M059J (cell line): ENCODE measurements at places on chromosomes 3 and 15.

- no peak for DNase-seq
Observed at GRCh38 chr15:58486062-58486461, 54.3 kb downstream of the LIPC start.

- no peak for DNase-seq
Observed at GRCh38 chr3:31861826-31862225, 119.2 kb downstream of the OSBPL10 start.

GRCh38 chr3:100103558-100104441 is 10.5 kb downstream of the FILIP1L start:
- peak; percentile 100 for DNase-seq

- DNase-seq: peak; percentile 20
Observed at GRCh38 chr3:142148044-142148791, 1.1 kb downstream of the TFDP2 start.

DNA sequence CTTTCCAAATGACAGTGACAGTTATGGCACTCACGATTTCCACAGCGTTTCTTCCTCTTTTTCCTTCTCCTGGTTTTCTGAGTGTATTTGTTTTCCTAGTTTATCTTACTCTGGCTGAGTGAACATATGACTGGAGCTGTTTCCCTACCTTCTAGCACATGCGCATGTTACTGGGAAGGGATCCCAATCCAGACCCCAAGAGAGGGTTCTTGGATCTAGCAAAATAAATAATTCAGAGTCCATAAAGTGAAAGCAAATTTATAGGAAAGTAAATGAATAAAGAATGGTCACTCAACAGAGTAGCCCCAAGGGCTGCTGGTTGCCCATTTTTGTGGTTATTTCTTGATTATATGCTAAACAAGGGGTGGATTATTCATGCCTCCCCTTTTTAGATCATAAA is 23.8 kb downstream of the METTL6 start:
- DNase-seq: no peak

- peak; percentile 25 for DNase-seq
Observed at GRCh38 chr3:44983484-44983941, 7.5 kb downstream of the EXOSC7 start.

GRCh38 chr15:43441316-43441715 is 51.6 kb downstream of the TP53BP1 start:
- DNase-seq: peak; percentile 72

GRCh38 chr15:91853948-91854638 is 585 bp downstream of the SLCO3A1 start:
- peak; percentile 49 for DNase-seq

GRCh38 chr15:77024273-77025082 is 29.6 kb downstream of the PSTPIP1 start:
- peak; percentile 32 for DNase-seq

DNA sequence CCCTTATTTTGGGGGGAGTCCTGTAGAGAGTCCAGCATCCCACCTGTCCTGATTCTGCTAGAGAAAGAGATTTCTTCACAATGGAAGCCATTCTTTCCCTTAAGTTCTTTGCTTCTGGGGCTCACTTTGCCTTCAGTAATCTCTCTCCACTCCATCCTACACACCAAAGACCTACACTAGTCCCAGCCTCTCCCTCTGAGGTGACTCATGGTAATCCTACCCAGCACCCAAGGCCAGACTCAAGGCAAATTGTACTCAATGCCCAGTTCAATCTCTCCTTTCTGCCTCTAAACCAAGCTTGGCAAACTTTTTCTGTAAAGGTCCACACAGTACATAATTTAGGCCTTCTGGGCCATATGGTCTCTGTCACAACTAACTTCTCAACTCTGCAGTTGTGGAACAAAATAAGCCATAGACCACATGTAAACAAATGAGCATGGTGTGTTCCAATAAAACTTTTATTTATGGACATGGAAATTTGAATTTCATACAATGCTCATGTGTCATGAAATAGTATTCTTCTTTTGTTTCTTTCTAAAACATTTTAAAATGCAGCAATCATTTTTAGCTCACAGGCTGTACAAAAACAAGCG is 72.5 kb downstream of the MRPL46 start:
- no peak for DNase-seq

- DNase-seq: peak; percentile 60
Observed at GRCh38 chr3:108250626-108251025, 28.4 kb upstream of the IFT57 start.

- DNase-seq: peak; percentile 69
Observed at GRCh38 chr15:68469162-68470048, 37.4 kb upstream of the ITGA11 start.

DNA sequence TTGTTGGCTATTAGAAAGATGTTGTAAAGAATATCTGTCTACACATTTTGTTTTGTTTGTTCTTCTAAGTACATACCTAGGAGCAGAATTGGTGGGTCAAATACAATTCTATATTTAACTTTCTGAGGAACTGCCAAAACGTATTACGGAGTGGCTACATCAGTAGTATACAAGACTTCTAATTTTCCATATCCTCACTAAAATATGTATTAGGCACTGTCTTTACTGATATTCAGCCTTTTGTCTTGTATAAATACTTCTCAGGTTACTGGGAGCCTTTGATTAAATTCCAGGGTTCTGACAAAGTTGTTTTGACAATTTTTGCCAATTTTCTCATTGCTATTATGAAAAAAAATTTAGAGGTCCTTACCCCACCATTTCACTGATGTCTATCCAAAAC is 146.7 kb downstream of the NR2E3 start:
- DNase-seq: no peak

DNA sequence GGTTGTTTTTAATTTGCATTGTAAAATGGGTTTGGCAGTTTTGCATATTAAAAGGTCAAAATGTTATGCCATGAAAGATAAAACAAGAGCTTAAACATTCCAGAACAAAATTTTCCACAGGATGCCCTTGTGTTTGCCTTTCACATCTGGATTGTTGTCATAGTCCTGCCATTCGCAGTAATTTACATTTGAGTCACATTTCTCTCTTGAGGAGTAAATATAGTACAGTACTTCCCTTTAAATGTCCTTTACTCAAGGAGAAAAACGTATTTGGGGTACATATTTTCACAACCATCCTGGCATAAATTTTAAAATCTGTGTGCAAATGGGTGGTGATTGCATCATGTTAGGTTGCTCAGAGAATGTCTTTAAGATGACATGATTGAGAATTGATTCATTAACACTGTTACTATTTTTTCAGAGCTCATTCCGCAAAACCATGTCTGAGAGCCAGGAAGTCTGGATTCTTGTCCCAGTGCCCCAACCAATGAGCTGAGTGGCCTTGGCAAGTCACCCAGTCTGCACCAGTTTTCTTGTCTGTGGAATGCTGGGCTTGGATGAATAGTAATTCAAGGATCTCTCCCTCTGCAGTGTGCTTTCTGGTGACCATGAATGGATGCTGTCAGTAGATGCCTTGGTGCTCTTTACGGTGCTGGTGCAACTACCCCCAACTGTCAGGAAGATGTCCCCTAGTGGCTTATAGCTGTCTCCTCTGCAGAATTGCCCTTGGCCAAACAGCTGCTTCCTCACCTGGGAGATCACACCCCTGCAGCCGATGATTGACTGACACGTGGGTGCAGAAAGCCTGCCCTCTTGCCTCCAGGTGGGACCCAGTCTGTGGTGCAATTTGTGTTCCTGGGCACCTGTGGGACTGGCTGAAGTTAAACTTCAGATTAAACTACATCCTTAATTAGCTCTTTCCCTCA is 43.0 kb downstream of the ABHD5 start:
- DNase-seq: peak; percentile 68

DNA sequence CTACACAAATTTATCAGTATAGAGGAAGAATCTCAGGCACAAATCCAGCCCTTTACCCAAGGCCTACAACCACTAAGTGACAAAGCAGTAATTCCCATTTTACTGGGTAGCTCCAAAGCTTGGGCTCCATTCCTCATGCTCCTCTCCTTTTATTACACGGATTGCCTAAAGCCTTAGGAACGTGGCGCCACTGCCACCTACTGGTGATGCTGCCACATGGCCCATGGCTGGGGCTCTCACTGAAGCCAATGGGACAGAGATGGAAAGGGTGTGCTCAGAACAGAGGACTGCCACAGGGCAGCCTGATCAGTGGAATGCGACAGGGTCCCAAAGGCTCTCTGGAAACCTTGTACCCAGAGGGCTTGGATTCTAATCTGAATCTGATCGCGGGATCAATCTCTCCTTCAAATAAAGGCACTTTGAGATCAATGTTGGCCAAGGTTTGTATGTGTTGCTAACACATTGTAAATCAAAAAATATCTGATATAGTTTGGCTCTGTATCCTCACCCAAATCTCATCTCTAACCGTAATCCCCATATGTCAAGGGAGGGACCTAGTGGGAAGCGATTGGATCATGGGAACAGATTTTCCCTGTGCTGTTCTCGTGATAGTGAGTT is 33.5 kb upstream of the LYZL4 start:
- peak; percentile 60 for DNase-seq

GRCh38 chr3:170044271-170044670 is 6.5 kb downstream of the GPR160 start:
- no peak for DNase-seq

DNA sequence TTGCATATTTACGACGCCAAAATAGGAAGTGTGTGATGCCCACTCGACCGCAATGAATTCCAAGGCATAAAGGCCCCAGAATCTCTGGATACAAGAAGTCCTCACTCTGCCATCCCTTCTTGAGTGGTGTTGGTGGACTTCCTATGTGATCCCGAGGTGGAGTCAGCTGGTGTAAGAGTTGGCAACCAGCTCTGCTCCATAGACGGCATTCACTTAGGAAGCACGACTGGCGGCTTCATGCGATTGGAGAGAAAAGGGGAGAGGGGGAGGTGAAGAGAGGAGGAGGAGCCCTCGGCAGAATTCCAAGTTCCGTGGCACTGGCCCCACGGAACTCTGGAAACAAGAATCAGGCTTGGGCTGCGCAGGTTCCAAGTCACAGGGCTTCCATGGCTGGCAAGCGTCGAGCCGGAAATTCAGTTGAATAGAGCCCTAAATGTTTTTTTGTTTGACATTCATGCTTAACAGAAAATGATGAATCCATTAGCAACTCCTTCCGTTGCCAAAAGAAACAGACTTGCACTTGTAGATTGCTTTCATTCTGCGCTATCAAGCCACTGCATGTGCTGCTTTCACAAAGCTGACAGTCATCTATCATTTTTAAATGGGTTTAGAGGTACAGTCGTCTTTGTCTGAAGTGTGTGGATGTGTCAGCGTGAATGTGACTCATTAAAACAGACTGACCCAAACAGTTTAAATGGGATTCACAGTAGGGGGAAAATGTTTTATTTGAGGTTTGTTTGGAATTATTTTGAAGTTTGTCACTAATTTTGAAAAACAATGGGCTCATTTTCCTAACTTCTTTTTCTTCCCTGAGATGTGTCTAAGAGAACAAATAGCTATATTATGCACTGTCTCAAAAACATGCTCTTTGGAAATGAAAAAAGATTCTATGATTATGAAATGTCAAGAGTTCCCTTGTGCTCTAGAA is 428.3 kb upstream of the ATP11B start:
- peak; percentile 98 for DNase-seq

GRCh38 chr15:34331809-34332208 is 5.8 kb downstream of the SLC12A6 start:
- DNase-seq: no peak

- DNase-seq: peak; percentile 22
Observed at GRCh38 chr3:51391566-51392354, 675 bp downstream of the RBM15B start.

DNA sequence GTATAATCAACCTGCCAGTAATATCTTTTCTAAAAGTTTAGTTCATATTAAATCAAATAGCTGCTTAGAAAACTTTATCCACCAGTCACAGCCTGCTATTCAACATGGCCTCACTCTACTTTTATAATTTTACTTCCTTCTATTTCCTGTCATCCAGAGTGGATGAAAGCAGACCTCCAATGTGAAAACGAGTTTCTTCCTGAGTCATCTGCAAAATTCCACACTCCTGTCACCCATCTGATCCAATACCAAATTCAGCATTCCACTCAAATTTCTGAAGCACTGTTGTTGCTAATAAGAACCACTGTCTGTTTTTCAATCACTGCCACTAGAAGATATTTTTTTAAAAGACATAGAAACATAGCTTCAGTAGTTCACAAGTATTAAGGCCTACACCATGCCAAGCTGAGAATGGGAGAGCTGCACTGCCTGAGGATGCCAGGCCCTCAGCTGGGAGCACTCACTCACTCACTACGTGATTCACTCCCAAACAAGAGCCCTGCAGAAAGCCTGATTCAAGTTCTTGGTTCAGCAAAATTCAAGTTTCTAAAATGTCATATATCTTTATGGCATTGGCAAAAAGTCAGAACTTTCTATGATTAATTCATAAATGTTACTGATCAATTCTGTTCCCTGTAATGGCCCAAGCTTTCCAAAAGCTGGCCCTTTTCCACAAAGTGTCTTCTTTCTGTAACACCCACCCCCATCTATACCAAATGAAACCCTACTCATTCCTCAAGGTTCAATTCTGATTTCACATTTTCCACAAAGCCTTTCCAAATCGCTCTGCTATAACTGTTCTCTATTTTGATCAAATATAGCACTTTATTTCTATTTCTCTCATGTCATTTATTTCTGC is 82.9 kb downstream of the FSIP1 start:
- no peak for DNase-seq

DNA sequence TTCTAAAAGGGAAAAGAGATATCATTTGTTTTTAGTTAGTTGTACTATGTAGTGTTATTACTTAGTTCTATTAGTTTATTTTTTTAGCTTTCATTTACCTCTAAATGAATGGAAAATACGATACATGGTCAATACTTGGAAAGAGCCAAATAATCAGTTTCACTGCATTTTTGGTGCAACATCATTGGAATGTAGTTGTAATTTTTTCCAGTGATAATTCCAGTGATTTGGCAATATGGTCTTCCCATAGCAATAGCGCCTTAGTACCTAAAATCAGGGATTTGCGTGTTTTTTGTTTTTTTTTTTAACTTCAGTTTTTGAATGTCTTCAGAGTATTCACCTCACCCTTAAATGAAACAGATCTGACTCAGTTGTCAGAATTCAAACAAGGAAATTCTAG is 41.8 kb downstream of the RAB8B start:
- no peak for DNase-seq

DNA sequence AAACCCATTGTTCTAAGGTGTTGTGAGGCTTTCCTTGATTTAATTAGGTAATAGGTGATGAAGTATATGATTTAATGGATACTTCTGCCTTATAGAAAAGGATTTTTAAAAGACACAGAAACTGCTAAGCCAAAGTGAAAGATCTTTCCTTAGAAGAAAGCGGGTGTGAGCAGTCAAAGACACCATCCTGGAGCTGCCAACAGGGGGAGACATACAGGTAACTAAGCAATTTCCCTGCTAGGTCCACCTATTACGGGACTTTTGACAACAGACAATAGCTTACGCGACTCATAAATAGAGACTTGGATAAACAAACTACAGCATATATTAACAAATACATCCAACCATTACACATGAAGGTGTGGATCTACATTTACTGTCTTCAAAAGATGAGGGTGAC is 669.5 kb downstream of the SQOR start:
- DNase-seq: no peak

- DNase-seq: no peak
Observed at GRCh38 chr3:20052851-20053250, 12.6 kb downstream of the KAT2B start.
